Left colon (tissue), 2 donors: ENCODE measurements at places on chromosomes 12 and 14. TPM values are rescaled to one million over a fixed set of nuclear protein-coding genes. Genes with fewer than 3 reads are reported as not detected.
A peak's percentile ranks its signal among the peaks of the same experiment; 100 is the strongest.

The ARHGEF40 gene
- total RNA-seq: 40.8 TPM

The TMEM253 gene
- total RNA-seq: 46.8 TPM

The BEGAIN gene
- 2.0 TPM for total RNA-seq

The RNASE12 gene
- total RNA-seq: not detected

- DNase-seq: peak; percentile 68
These were observed 229.4 kb downstream of the ERC1 start for GRCh38 chr12:1220127-1221092.

DNA sequence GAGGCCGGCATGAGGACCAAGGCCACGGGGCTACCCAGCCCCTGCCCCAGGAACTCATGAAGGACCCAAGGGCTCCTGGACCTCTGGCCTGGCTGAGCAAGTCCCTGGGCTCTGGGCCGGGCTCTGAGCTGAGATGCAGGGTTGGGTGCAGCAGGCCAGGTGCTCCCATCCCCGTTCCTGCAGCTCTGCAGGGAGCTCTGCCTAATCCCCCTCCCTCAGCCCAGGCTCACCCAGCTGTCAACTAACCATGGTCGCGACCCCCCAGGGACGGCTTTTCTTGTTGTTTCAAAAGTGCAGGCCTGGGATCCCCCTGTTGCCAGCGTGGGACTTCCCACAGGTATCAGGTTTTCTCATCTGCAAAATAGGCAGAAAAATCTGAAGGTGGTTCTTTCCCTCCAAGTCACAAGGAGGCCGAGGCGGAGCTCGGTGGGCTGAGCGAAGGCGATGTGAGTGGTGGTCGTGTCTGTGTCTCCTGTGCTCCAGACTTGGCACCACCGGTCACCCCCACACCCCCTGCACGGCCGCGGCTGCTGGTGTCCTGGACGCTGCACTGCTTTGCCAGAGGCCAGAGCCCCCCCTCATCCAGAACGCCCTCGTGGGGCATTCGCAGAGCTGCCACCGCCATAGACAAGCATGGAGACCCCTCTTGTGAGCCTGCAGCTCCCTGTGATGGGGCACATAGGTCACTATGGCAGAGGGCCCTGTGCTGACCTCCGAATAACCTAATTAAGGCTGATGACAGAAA is 22.5 kb upstream of the GALNT9 start:
- DNase-seq: no peak

GRCh38 chr14:76228138-76228537 is 76.4 kb downstream of the GPATCH2L start:
- no peak for DNase-seq

DNA sequence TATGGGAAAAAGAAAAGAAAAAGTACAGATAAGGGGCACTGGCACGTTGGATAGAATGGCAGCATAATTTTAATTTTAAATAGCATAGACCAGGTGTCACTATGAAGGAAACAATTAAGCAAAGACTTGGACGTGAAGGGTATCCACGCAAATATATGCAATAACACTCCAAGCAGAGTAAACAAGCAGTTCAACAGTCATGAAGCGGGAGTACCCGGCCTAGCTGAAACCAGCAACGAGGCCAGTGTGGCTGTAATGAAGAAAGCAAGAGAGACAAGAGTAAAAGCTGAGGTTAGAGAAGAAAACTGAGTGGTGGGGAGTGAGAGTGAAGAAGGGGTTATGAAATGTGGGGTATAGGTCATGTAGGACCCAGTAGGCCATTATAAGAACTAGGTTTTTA is 85.4 kb downstream of the BCL2L14 start:
- no peak for DNase-seq

DNA sequence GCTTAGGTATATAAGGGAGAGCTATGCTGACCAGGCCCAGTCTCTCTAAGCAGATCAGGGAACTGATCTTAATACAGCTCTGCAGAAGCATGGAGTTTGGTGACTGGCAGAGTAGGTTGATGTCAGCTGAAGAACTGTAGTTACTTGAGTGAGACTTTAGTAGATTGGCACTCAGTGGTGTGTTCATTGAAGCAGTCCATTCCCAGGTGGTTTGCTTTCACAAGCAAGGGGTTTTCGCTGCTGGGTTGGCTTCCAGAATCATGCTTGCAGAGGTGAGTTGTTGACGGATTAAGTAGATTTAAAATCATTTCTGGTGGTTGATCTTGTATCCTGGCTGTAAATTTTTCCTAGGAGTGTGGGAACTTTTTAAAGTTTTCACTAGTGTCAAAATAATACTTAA is 6.5 kb upstream of the DHRS7 start:
- no peak for DNase-seq
